ENCODE measurements at places on chromosomes 13 and 19.

GRCh38 chr19:52664461-52664860, 26.3 kb upstream of the ZNF83 start:
- DNase-seq: no peak

DNA sequence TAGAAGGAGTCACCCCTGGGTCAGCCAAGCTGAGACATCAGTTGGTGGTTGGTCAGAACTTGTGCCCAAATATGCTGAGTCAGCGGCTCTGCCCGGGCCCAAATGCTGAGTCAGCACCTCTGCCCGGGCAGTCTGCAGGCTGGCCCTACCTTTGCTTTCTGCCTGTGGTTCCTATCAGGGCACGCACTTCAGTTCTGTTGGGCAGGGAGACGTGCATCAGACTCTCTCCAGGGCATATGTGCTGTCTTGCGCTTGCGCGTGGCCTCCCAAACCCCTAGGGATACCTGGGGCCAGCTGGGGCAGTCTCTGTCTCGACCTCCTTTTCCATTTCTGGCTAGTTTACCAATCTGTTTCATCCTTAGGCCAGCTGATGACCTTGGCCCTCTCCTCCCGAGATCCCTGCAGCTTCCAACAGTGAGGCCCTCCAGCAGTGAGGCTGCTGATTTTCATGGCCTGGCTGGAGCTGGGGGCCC, 24.4 kb upstream of the LDLR start:
- no peak for DNase-seq

GRCh38 chr19:11887611-11888531, at the start of gene ZNF69:
Gene ZNF69, plus strand, starts transcription at chr19:11887782. Its CDS starts 142 bp downstream, at chr19:11887924.
- no peak for DNase-seq

GRCh38 chr13:26255115-26255514, 1.2 kb downstream of the CDK8 start:
- no peak for DNase-seq

DNA sequence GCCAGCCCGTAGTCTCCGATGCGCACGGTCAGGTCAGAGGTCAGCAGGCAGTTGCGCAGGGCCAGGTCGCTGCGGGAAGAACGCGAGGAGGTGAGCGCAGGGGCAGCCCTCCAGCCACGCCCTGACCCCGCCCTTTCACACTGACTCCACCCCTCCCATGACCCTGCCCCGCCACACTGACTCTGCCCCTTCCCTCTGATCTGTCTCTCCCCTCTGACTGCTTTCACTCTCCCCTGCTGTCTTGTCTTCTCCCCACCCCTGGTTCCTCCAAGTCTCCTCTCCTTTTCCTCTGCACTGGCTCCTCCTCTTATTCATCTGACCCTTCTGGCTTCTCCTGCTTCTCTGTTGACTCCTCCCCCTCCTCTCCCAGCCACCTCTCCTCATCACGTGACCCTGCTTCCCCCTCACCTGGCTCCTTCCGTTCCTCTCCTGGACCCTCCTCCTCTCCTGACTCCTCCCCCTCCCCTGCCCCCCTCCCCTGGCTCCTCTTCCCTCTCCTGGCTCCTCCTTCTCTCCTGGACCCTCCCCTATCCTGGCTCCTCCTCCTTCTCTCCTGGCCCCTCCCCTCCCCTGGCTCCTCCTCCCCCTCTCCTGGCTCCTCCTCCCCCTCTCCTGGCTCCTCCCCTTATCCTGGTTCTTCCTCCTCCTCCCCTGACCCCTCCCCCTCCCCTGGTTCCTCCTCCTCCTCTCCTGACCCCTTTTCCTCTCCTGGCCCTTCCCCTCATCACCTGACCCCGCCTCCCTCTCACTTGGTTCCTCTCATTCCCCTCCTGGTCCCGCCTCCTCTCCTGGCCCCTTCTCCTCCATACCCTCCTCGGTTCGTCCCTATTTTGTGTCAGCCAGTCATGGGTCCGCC, 9.9 kb downstream of the LMTK3 start:
- peak; percentile 99 for DNase-seq

- DNase-seq: no peak
These were observed 69.8 kb upstream of the RGCC start for GRCh38 chr13:41387576-41387975.

GRCh38 chr19:51030631-51031030, 4.2 kb downstream of the KLK12 start:
- DNase-seq: no peak

GRCh38 chr19:10037809-10038208, 24.5 kb downstream of the RDH8 start:
- no peak for DNase-seq

- no peak for DNase-seq
These were observed 850 bp upstream of the KLK11 start for GRCh38 chr19:51027126-51027806.

GRCh38 chr13:74920361-74920760, 561.6 kb downstream of the TBC1D4 start:
- DNase-seq: no peak

DNA sequence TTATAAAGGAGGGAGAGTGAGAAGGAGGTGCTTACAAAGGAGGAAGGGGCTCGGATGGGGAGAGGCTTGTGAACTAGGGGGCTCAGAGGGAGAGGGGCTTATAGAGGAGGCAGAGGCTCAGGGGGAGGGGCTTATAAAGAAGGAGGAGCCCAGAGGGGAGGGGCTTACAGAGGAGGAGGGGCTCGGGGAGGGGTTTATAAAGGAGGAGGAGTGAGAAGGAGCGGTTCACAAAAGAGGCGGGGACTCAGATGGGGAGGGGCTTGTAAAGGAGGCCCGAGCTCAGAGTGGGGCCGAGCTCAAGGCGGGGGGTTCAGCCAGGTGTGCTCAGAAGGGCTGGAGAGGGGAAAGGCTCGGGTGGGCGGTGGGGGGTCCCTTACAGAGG, 500 bp downstream of the SMIM24 start:
- no peak for DNase-seq

- DNase-seq: no peak
These were observed 33.4 kb downstream of the IPO5 start for GRCh38 chr13:97986835-97987234.

- DNase-seq: peak; percentile 88
These were observed 19.0 kb downstream of the MRPS12 start for GRCh38 chr19:38949580-38950367.

GRCh38 chr13:66528180-66528579, 702.0 kb downstream of the PCDH9 start:
- DNase-seq: no peak

GRCh38 chr19:5048727-5049553, 80.0 kb downstream of the KDM4B start:
- DNase-seq: peak; percentile 11

DNA sequence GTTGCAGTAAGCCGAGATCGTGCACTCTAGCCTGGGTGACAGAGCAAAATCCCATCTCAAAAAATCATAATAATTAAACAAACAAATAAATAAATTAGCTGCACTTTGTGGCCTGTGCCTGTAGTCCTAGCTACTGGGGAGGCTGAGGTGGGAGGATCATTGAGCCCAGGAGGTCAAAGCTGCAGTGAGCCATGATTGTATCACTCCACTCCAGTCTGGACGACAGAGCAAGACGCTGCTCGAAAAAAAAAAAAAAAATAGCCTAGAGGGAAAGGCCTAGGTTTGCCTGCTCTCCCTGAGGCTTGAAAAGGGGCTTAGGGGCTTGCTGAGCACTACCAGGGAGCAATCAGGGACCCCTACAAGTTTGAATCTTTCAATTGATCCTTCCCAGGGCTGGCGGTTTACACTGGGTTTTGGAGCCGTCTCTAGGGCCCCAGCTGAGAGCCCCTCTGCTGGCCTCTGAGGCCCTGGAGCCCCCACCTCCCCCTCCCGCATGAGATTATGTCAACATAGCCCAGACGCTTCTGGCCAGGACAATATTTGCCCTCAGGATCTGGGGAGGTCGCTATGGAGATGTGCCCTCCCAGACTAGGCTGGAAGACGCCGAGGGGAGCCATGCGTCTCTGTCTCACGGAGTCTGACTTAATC, 10.4 kb upstream of the GIPR start:
- DNase-seq: no peak

DNA sequence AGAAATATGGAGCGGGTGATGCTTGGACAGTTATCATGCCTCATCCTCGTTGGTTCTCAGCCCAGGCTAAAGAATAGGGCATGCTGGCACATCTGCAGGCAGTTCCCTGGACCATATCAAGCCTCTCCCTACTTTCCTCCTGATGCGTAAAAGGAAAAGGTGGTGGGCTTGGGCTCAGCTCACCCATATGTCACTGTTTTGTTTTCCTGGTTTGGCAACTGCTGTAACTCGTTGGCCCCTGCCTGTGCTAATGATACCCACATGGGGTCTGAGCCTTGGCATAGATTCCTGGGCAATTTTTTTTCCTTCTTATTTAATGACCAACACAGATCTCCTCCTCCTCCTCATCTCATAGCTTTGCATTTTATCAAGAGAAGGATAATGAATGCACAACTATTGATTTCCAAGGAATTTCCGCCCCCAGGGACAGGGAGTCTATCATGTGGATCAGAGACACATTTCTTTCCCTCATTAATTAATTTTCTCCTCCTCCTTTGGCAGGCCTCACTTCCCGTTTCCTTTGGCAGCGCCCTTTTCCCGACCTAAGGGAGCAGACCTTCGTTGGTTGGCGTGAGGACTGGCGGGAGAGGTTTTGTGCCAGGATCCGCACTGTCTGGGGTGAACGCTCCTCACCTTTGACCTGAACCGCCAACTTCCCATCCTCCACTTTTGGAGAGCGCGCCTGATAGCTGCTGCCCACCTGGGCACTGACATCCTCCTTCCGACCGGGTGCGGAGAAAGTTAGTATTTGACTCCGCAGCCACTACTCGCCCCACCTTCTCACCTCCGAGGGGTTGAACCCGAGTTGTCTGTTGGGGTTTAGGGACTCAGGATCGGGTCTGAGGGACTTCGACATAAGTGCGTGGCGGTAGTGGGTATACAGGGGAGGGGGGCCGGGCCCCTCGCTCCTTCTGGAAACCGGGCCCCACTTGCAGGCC, 3.4 kb upstream of the POU4F1 start:
- peak; percentile 88 for DNase-seq

DNA sequence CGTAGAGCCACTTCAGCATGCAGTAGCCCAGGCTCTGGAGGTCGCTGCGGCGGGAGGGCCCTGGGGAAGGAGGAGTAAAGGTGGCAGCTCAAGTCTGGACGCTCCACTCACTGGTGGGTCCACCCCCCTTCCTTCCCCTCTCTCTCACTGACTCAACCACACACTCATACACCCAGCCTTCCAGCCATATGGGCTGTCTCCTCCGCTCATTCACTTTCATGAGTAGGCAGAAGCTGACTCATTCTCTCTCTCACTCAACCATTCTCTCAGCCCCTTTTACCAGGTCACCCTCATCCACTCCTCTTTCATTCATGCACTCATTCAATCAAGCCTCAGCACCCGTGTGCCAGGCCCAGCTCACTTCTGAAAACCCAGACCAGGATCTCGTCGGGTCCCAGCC, 27.5 kb upstream of the SIGLEC11 start:
- DNase-seq: no peak

- DNase-seq: no peak
These were observed 144.6 kb downstream of the LACC1 start for GRCh38 chr13:44024167-44024845.

GRCh38 chr19:33486936-33487811, 34.4 kb downstream of the PEPD start:
- peak; percentile 88 for DNase-seq

DNA sequence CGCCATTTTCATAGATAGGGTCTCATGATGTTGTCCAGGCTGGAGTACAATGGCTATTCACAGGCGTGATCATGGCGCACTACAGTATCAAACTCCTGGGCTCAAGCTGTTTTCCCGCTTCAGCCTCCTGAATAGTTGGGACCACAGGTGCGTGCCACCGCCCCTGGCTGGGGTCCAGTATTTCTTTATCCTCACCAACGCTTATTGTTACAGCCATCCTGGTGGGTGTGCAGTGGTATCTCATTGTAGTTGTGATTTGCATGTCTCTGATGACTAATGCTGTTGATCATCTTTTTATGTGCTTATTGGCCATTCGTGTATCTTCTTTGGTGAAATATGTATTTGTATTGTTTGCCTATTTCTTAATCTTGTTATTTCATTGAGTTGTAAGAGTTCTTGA, 49.0 kb downstream of the SIPA1L3 start:
- no peak for DNase-seq

- DNase-seq: peak; percentile 71
These were observed 6.8 kb upstream of the ARRDC2 start for GRCh38 chr19:18000915-18001776.

DNA sequence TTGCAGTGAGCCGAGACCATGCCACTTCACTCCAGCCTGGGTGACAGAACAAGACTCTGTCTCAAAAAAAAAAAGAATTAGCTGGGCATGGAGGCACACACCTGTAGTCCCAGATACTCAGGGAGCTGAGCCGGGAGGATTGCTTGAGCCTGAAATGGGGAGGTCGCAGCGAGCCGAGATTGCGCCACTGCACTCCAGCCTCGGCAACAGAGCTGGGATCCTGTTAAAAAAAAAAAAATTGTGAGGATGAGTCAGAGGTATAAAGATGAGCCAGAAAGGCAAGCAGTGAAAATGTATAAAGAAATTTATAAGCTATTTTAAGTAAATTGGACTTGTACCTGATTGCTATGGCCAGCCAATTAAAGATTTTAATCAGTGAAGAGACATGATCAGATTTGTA, 21.1 kb downstream of the KBTBD6 start:
- no peak for DNase-seq

GRCh38 chr19:45554481-45554880, 30.1 kb downstream of the OPA3 start:
- no peak for DNase-seq

- DNase-seq: no peak
These were observed 423.0 kb downstream of the DCT start for GRCh38 chr13:94056362-94056990.

- no peak for DNase-seq
These were observed 117.6 kb upstream of the SOX21 start for GRCh38 chr13:94829837-94830365.

GRCh38 chr13:41546372-41547190, 89.2 kb downstream of the RGCC start:
- no peak for DNase-seq

DNA sequence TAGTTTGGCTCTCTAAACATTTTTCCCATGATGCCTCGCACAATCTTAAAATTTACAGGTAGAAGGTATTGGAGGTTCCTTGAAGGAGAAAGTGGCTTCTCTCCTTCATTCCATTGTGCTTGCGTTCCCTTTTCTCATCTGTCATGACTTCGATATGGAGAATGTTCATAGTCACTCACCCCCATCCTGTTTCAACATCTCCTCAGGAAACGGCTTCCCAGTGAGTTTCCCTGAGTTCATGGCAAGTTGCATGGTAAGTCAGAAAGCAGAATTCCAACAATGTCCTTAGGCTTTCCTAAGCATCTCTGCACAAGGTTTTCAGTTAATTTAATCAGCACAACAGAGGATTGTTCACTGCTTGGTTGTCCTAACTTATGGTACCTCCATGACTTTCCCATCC, 581.8 kb upstream of the SLITRK5 start:
- DNase-seq: no peak
